ENCODE measurements at places on chromosomes 5 and 9. TPM values are rescaled to one million over a fixed set of nuclear protein-coding genes. Genes with fewer than 3 reads are reported as not detected.

The KIF20A gene
- polyA plus RNA-seq = 0.54 TPM

The TMEM174 gene
- not detected for polyA plus RNA-seq

The SLC45A2 gene
- polyA plus RNA-seq = 0.16 TPM

The NIPAL4 gene
- polyA plus RNA-seq = not detected

The SEMA5A gene
- 0.40 TPM for polyA plus RNA-seq

The IRX2 gene
- 0.08 TPM for polyA plus RNA-seq

The CTXN3 gene
- polyA plus RNA-seq = not detected

The AIF1L gene
- 8.5 TPM for polyA plus RNA-seq

The PLPP7 gene
- 13.2 TPM for polyA plus RNA-seq

The ADAMTS2 gene
- 10.2 TPM for polyA plus RNA-seq

The FGFR4 gene
- polyA plus RNA-seq = 14.6 TPM

The GRXCR2 gene
- not detected for polyA plus RNA-seq

The TRPM6 gene
- polyA plus RNA-seq = 0.20 TPM

The FST gene
- polyA plus RNA-seq = 8.9 TPM

The ANKRD20A1 gene
- 0.09 TPM for polyA plus RNA-seq

The DELE1 gene
- polyA plus RNA-seq = 70.8 TPM

The TRIM36 gene
- 2.3 TPM for polyA plus RNA-seq

The GABRG2 gene
- 1.6 TPM for polyA plus RNA-seq

The FAM200C gene
- polyA plus RNA-seq = 6.2 TPM

The PHYHD1 gene
- 86.6 TPM for polyA plus RNA-seq

The SEMA4D gene
- 19.6 TPM for polyA plus RNA-seq

The LCN6 gene
- polyA plus RNA-seq = 2.8 TPM

The HTR4 gene
- 0.38 TPM for polyA plus RNA-seq

The C5orf58 gene
- 0.80 TPM for polyA plus RNA-seq

The OBP2B gene
- polyA plus RNA-seq = not detected

The ACTBL2 gene
- polyA plus RNA-seq = not detected

The GNA14 gene
- polyA plus RNA-seq = 3.0 TPM

The PTGDS gene
- polyA plus RNA-seq = 812 TPM

The TOR1B gene
- 23.7 TPM for polyA plus RNA-seq

The PCDHAC1 gene
- 0.81 TPM for polyA plus RNA-seq

The ARID3C gene
- not detected for polyA plus RNA-seq

The ARSB gene
- 7.4 TPM for polyA plus RNA-seq

The LRRC70 gene
- polyA plus RNA-seq = 1.5 TPM

The ENTPD8 gene
- polyA plus RNA-seq = 0.17 TPM

The GPR150 gene
- polyA plus RNA-seq = 0.40 TPM

The PCDHA10 gene
- polyA plus RNA-seq = 0.32 TPM

The TRPM3 gene
- polyA plus RNA-seq = 0.27 TPM

The PCDHB13 gene
- 1.3 TPM for polyA plus RNA-seq

The MEIKIN gene
- polyA plus RNA-seq = not detected

The ASTN2 gene
- 4.0 TPM for polyA plus RNA-seq

The TEX48 gene
- not detected for polyA plus RNA-seq

The SPEF2 gene
- 5.2 TPM for polyA plus RNA-seq

The HMMR gene
- 0.24 TPM for polyA plus RNA-seq

The BARHL1 gene
- polyA plus RNA-seq = not detected

The HAVCR2 gene
- polyA plus RNA-seq = 11.4 TPM

The REEP2 gene
- 39.7 TPM for polyA plus RNA-seq

The NR6A1 gene
- polyA plus RNA-seq = 1.4 TPM

The S100Z gene
- 0.40 TPM for polyA plus RNA-seq

The ZNF483 gene
- 9.7 TPM for polyA plus RNA-seq

The DMGDH gene
- 7.9 TPM for polyA plus RNA-seq

The ANKRD34B gene
- polyA plus RNA-seq = not detected

The C9orf152 gene
- polyA plus RNA-seq = not detected

The AQP7 gene
- 32.5 TPM for polyA plus RNA-seq

The FOXD4L4 gene
- not detected for polyA plus RNA-seq
